ENCODE measurements at places on chromosomes 7 and 10.

- DNase-seq, result no peak
These were observed 41.5 kb downstream of the BAIAP2L1 start for GRCh38 chr7:98359395-98359794.

DNA sequence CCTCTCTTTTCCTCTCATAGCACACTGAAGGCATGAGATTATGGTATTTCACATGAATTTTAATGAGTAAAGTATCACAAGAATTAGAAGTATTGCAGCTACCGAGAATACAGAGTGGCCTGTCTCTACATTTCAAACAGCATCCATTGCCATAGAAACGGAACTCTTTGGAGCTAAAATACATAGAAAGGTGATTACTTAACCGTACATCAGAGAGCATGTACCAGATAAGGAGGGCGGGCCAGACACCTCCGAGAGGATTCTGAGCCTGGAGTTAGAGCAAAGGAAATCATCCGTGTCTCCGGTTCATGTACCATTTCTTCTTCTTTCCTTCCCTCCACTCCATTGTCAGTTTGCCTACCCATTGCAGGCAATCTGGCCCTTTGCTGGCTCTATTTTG, 196.7 kb downstream of the KLF6 start:
- no peak for DNase-seq

DNA sequence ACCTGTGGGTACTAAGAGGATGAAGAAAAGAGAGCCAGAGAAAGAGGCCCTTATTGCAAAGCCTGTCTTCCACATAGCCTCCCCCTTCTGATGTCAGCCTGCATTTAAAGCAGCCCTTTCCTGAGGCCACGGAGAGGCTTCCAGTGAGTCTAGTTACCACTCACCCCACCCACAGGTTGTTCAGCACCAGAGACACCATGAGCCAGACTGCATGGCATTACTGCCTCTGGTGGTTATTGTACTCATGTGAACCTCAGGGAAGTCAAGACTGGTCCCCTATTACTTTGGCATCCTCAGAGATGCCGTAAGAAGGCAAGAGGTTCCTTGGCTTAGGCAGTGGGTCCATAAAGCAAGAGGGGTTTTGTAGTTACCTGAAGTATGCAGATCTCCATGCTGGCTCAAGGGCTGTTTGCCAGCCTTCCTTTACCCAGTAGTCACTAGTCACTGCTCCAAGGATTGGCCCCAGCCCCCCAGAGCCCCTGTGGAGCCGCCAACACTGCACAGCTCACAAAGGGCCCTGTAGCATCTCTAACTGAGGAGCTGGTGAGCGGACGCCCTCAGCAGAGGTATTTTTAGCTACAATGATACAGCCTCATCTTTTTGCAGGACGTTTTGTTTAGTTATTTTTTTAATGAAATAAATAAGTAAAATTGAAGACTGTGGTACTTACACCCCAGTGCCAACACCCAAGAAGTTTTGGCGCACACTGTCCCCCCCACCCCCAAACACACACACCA, 20.7 kb downstream of the LRRC4 start:
- no peak for DNase-seq

- no peak for DNase-seq
These were observed 122.5 kb upstream of the KLF6 start for GRCh38 chr10:3907514-3907913.

Data from KBM-7 (cell line).